ENCODE measurements at places on chromosomes 16 and 17. TPM values are rescaled to one million over a fixed set of nuclear protein-coding genes. Genes with fewer than 3 reads are reported as not detected.

SYT17 gene
- 0.34 TPM for total RNA-seq

SHBG gene
- total RNA-seq, result not detected

DOC2B gene
- 0.30 TPM for total RNA-seq

- DNase-seq, result no peak
Measured at GRCh38 chr16:20767577-20767976, 3.8 kb downstream of the ACSM3 start.

GRCh38 chr17:18197535-18198194 lies 14.0 kb downstream of the ALKBH5 start:
- no peak for DNase-seq

- no peak for DNase-seq
Measured at GRCh38 chr17:77770331-77771105, 188.0 kb upstream of the TNRC6C start.

GRCh38 chr16:3637371-3637923 lies 17.0 kb upstream of the DNASE1 start:
- no peak for DNase-seq

- DNase-seq, result no peak
Measured at GRCh38 chr16:83715217-83715920, 92.4 kb upstream of the HSBP1 start.

DNA sequence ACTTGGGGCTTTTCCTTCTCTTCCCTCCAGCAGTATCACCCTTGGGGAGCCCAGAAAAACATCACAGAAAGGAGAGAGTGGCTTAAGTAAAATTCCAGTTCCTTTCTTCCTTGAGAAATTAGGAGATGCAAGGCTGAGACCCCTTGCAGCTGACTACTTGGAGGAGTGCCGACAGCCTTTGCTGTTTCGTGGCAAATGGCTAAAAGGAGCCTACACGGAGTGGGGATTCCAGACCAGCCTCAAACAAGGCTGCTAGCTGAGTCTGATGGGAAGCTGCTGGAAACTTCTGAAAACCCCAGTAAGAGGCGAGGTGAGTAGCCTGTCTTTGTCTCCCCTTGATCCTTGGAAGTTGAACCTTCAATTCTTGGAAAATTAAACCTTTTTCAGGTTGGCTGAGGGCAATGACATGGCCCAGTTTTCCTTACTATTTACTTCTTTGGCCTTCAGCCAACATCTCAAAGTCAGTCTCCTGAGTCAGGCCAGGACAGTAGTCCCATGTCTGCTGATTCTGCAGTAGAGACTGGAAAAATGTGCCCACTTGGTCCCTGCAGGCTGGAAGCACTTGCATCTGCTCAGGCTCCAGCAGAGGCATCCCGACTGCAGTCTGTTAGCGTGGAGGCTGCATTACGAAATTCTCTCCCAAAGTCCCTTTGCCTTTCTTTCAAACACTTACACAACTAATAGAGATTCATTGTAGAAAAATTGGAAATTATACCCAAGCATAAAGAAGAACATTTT lies 23.4 kb downstream of the SMIM36 start:
- no peak for DNase-seq

DNA sequence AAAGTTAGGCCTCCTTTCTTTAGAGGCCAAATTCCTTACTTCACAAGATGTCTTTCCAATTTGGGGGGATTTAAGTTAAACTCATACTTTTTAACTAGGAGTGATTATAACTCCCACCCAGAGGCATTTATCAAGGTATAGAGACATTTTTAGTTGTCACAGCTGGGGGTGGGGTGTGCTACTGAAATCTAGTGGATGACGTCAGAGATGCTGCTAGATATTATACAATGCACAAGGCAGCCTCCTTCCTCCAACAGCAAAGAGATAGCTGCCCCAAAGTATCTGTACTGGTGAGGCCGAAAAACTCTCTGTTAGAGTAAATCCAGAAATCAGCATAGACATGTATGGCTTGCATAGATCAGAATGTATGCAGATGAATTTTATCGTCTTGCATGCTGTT lies 324.0 kb downstream of the HS3ST4 start:
- no peak for DNase-seq

- no peak for DNase-seq
Measured at GRCh38 chr16:58537124-58537906, 22.0 kb downstream of the SETD6 start.

DNA sequence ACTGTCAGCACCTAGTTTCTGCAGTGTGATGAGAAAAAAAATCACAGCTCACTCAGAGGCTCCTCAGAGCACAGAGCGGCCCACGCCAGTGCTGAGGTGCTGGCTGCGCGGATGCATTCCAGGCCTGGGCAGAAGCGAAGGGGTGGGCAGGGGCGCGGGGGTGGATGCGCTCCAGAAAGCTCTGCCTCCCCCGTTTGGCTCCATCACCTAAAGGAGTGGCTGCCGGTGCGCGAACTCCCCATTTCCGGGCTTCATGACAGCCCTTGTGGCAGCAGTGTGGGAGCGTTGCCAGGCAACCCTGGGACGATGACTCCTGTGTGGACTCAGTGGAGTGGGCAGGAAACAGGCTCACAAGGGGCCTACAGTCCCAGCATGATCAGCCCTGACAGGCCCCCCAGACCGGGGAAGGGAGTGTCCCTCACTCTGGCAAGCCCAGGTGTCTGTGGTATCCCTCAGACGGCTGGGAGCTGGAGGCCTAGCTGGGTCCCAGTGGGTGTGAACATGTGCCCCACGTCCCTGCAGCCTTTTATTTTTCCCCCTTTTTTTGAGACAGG lies 32.8 kb upstream of the NUDT16L1 start:
- DNase-seq, result peak; percentile 62
